ENCODE measurements at places on chromosomes 5 and 9.
A peak's percentile ranks its signal among the peaks of the same experiment; 100 is the strongest.

GRCh38 chr9:28909526-28909925 lies 1336.2 kb upstream of the C9orf72 start:
- DNase-seq, result no peak

DNA sequence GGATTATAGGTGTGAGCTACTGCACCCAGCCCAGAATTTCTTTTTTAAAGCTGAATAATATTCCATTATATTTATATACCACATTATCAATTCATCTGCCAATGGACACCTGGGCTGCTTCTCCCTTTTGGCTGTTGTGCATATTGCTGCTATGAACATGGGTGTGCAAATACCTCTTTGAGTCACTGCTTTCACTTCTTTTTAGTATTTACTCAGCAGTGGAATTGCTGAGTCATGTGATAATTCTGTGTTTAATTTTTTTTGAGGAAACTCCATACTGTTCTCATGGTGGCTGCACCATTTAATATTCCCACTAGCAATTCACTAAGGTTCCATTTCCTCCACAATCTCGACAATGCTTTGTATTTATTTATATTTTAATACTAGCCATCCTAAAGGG lies 36.1 kb upstream of the KIF4B start:
- DNase-seq, result no peak

DNA sequence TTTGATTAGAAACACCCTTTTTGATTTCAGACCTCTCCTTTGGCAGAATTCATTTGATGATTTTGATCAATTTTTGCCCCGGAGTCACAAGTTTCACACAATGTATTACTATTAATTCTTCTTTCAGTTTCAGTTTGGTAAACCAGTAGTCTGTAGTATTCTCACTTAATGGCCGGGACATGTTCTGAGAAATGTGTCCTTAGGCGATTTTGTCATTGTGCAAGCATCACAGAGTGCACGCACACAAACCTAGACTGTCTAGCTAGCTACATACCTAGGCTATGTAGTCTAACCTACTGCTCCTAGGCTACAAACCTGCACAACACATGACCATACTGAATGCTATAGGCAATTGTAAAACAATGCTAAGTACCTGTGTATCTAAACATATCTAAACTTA lies 662.5 kb downstream of the IRX1 start:
- no peak for DNase-seq

GRCh38 chr5:143534761-143535154 lies 131.3 kb upstream of the NR3C1 start:
- DNase-seq, result no peak

- DNase-seq, result no peak
Measured at GRCh38 chr9:112599732-112600131, 113.1 kb downstream of the KIAA1958 start.

- no peak for DNase-seq
Measured at GRCh38 chr9:88590558-88591146, 55.7 kb downstream of the NXNL2 start.

DNA sequence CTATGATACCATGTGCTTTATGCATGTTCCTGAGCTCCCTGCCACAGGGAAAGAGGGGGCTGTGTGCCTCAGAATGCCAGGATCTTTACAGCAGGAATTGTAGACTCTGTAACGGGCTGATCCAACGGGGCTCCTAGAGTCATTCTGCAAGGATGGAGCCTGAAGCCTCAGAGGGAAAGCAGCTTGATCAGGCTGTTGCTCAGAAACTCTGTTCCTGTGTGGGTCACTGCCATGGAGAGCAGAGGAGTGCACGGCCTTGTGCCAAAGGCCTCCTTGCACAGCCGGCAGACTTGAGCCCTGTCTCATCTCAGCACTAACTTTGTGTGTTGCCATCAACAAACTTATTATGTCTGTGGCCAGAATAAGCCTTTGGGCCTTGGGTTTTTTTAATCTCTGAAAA lies 51.8 kb downstream of the AMBP start:
- no peak for DNase-seq

DNA sequence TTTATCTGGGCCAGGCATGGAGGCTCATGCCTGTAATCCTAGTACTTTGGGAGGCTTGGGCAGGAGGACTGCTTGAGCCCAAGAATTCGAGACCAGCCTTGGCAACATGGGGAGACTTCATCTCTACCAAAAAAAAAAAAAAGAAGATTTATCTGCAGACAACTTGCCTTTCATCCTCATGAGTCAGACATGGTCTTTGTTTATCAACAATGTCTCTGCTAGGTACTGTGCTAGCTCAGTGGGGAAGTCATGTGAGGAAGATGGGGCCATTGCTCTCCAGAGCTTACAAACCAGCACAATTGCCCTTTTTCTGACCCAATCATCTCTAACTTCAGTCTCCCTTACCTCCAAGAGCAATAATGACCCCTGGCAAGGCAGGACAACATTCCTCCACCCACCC lies 1.6 kb downstream of the URM1 start:
- DNase-seq, result peak; percentile 51

- DNase-seq, result no peak
Measured at GRCh38 chr5:24222876-24223275, 421.9 kb downstream of the CDH10 start.

DNA sequence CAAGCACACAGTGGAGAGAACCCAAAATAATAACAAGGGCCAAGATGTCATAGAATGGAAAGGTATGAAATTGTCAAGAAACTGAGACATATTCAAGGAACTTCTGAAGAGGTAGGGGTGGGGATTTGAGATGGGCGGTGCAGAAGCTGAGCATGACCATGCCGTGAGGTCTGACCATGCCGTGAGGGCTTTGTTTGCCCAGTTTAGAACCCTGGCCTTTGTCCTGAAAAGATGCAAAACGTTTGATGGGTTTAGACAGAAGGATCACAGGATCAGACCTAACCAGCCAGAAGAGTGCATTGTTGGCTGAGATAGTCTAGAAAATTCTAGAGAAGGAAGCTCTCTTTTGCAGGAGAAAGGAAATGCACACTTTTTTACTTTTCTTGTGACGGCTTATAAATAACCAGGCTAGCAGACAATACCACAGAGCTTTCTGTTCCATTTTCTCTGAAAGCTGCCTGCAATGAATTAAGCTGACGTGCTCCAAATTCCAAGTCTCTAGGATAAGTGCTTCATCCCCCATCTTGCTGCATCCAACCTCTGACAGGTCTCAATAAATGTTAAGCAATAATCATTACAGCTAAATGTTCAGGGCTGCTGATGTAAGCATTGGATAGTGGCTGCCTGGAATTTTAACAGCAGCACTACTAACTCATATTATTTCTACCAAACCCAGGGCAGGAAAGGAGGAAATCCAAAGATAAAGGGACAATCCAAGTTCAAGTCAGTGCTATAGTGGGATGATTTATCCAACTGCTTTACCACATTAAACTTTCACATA lies 110.9 kb upstream of the IL6ST start:
- peak; percentile 85 for DNase-seq

GRCh38 chr5:69450116-69450515 lies 35.2 kb downstream of the MARVELD2 start:
- no peak for DNase-seq

GRCh38 chr5:60700416-60700757 lies 421 bp upstream of the DEPDC1B start:
- DNase-seq, result peak; percentile 35

DNA sequence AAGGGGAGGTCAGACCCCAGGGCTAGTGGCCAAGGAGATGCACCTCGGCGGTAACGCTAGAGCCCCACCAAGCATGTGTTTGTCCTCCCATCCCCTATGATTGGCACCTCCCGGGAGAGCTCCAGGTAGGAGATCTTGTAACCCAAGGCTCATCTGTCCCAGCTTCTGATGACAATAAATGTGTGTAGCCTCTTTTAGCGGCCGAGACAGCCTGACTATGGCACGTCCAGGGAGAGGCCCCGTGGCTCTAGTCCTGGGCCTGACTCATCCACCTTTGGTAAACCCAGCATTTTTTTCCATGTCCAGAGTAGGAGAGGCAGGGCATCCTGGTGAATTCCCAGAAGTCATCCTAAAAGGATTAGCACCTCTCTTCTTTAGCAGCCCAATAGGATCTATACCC lies 39.2 kb downstream of the IRF1 start:
- DNase-seq, result no peak
